ENCODE measurements at places on chromosomes 4 and X. TPM values are rescaled to one million over a fixed set of nuclear protein-coding genes. Genes with fewer than 3 reads are reported as not detected.

GRCh38 chrX:66622209-66622608 lies 16.7 kb downstream of the EDA2R start:
- no peak for DNase-seq

GRCh38 chr4:947491-947971 lies 15.3 kb downstream of the TMEM175 start:
- DNase-seq, result no peak

Gene PROM1
- 0.37 TPM for total RNA-seq

- DNase-seq, result peak; percentile 11
These were observed 235.8 kb downstream of the RBMX2 start for GRCh38 chrX:130637591-130637990.

Gene CT45A5
- not detected for total RNA-seq

- DNase-seq, result peak; percentile 75
These were observed 86.0 kb upstream of the TET2 start for GRCh38 chr4:105060628-105061027.

DNA sequence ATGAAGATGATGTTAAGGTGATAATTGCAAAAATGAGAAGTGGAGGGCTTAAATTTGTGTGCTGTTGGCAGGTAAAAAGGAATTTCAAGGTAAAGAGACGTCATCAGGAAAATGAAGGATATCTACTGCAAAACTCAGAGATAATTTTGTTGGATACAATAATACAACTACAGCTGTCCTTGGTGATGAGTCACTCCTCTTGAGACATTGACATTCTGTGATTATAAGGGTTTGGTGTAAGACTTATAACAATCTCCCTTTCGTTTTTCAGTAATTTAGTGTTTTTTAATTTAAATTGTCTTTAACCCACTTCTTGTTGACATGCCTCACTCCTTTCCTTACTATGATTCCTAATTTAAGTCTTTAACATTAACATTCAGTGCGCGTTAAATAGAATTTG lies 1074.1 kb upstream of the SLIT2 start:
- peak; percentile 4 for DNase-seq

Gene DRD5
- total RNA-seq, result not detected

Gene AR
- 4.2 TPM for total RNA-seq

Gene AKAP14
- not detected for total RNA-seq

DNA sequence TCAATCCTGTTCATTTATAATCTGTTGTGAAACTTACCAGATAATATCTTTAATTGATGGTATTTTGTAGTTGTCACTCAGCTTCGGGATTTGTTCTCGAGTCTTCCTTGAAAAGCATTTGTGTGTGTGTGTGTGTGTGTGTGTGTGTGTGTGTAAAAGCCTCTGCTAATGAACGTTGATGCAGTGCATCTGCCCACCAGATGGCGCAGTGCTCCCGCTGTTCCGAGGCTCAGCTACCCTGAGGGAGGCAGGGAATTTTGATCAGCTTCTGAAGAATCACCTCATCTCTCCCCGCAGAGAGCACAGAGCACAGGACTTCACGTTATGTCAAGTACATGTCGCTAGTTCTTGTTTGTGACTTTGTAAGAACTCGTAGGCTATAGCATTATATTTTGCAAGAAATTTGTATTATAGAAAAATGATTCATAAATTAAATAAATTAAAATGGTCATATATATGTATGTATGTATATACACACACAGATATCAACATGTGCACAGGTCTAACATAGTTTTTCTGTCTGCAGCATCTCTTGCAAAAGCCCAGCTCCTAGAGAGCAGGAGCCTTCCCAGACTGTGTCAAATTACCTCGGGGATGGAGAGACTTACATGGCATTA lies 316.7 kb upstream of the IGFBP7 start:
- DNase-seq, result peak; percentile 60

DNA sequence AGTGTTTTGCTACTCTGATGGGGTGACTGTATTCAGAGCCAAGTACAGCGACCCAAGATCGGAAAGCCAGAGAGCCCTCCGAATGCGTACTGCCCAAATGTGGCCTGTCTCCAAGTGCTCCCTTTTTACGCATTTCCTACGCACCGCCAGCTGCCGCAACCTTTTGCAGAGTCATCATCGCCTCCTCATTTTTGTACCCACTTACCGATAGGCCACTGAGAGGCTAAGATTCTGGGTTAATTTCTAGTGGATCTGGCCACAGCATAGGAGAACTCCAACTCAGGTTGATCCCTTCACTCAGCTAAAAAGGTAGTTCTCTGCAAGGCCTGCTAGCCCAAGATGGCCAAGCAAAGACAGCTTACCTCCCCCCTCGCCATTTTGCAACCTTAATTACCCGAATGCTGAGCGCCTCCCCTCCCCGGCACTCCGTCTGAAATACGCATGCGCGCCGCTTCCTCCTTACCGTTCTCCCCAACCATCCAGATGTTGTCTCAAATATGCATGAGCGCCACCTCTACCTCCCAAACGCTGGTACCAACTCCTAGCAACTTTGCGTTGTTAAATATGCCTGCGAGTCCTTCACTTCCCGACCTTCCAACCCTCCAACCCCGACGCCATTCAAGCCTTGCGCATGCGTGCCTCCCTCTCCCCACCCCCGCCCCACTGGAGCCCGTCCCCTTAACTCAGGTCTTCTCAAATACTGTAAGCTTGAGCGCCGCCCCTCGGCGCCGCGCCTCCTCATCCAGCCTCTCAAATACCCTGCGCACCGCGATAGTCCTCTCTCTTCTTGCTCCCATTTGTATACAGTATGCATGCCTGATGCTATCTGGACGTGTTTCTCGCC lies 11.8 kb upstream of the ZCCHC13 start:
- DNase-seq, result peak; percentile 95

Gene SLC9A7
- total RNA-seq, result 55.0 TPM

DNA sequence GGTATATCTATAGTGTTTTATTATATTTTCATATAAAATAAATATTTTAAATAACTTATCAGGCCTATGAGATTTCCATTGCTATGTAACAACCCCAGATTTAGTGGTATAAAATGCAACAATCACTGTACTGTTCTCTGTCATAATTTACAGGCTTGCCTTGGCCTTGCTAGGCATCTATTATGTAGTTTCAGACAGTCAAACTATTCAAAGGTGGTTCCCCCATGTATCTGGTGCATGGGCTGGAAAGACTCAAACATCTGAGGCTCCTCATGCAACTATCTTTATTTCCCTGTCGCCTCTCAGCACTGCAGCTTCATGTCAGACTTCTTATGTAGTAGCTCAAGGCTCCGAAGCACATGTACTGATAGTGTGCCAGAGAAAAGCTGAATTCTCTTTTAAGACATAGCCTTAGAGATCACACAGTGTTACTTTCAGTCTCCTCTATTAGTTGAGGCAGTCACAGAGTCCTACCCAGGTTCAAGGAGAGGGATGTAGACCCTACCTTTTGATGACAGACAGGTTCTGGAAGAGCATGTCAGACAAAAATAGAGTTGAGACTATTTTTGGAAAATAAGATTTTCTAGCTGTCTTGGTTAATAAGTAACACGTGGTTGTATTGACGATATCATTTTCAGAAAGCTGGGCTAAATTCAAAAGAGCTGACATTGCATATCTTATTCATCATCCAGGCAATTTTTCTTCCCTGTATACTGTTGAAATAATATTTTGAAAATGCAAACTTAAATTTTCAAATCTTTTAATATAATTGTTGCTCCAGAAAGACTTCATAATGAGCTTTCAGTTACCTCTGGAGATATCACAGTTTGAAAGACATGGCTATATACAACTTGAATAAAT lies 19.4 kb downstream of the MTTP start:
- no peak for DNase-seq

Gene CFAP47
- 0.05 TPM for total RNA-seq

GRCh38 chrX:21837056-21837455 lies 2.4 kb upstream of the MBTPS2 start:
- DNase-seq, result peak; percentile 8

Gene NAP1L2
- total RNA-seq, result 0.62 TPM

DNA sequence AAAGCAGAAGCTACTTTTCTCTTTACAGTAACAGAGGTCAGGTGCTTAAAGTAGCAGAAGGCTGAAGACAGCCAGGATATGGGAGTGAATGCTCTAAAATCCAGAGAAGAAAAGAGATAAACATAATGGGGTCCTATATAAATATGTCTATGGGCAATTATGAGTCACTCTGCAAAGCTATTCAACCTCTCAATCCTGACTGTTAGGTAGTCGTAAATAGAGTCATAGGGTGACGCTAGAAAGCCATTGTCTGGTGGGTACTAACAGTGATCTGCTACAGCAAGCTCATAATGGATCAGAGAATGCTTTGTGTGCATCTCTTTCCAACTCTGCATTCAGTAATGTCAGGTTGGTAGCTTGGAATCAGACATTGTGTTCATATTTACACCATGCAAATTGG lies 53.5 kb upstream of the PDE5A start:
- no peak for DNase-seq

Gene SEC31A
- total RNA-seq, result 205 TPM

DNA sequence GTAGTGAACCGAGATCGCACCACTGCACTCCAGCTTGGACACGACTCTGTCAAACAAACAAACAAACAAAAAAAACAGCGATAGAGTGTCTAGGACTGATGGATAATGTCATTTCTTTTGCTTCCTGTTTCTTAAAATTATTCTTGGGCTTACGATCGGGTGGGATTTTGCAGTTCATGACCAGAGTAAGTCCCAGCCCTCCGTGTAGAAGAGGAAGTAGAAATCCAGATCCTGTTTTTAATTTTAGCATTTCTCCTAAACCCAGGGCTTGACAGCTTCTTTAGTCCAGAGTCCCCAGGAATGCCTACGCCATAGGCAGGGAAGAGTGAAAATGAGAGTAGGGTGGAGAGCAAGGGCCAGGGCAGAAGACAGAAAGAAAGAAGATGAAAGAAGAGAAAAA lies 94.3 kb downstream of the HPRT1 start:
- DNase-seq, result no peak

Gene SHOX
- total RNA-seq, result not detected

DNA sequence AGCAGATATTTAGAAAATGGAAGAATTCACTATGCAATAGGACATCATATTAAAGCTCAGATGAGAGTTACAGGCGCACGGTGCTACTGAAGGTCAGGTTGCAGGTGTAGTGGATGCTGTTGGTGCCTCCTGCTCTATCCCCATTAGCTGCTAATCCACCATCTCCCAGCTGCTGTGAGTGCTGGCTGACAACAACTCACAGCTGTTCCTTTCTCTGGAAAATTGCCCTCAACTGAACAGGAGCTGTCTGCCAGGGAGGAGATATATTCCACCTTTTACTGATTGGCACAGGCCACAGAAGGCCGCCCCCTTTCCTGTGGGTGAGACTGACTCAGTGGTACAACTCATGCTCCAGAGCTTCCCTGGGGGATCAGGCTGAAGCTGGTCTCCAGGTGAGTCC lies 48.7 kb downstream of the UCHL1 start:
- no peak for DNase-seq

Gene FAM114A1
- 98.0 TPM for total RNA-seq

Gene HPGDS
- total RNA-seq, result not detected

Data from M059J (cell line).